ENCODE measurements at places on chromosomes 1 and 21.

DNA sequence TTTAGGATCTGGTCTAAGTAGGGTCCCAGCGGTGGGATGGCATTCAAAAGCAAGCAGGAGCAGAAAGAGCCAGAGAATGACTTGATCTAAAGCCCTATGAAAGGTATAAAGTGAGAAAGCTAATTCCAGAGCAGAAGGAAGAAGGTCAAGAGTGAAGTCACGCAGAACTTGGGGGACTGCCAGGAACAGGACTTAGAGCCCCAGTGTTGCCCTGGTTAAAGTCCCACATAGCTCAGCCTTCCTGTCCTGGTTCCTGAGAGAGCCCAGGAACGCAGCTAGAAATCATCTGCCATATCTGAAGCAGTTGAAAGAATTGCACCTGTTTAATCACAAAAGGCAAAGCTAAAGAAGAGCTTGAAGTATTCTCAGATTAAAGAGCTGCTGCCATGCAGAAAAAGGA lies 160.6 kb upstream of the ATP1B1 start:
- no peak for DNase-seq

DNA sequence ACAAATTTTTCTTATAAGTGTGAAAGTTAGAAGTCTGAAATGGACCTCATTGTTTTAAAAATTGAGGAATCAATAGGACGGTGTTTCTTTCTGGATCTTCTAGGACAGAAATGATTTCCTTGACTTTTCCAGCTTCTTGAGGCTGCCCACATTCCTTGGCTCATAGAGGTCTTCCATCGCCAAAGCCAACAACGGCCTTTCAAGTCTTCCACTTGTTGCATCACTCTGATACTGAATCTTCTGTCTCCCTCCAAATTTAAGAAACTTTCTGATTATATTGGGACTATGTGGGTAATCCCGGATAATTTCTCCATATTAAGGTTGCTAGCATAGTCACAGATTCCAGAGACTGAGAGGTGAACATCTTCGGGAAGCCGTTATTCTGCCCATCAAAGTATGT lies 595.4 kb upstream of the ADAMTS5 start:
- no peak for DNase-seq

DNA sequence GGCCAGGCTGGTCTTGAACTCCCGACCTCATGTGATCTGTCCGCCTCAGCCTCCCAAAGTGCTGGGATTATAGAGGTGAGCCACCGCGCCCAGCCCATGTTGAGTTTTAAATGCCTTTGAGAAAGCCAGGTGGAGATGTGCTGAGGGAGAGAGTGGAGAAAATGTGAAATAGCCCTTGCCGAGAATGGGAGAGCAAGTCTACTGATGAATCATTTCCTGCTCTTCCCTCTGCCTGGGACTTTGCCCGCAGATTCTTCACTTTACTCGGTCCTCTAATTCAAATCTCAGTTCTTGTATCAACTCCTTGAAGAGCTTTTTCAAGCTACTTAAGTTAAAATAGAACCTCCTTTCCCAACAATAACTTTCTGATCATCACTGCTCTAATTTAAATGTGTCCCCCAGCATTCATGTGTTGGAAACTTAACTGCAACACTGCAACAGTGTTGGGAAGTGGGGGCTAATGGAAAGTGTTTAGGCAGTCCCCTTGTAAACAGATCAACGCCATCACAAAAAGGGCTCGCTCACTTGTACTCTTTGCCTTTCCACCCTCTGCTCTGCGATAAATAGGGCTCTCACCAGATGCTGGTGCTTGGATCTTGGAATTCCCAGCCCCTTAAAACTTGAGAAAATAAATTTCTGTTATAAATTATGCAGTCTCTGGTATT lies 27.8 kb downstream of the OSBPL9 start:
- DNase-seq = no peak

- no peak for DNase-seq
Observed at GRCh38 chr1:81430955-81431623, 369.6 kb upstream of the ADGRL2 start.

- no peak for DNase-seq
Observed at GRCh38 chr1:215243345-215244054, 161.0 kb downstream of the KCNK2 start.

GRCh38 chr1:109034382-109034781 lies 7.5 kb downstream of the WDR47 start:
- DNase-seq = no peak

DNA sequence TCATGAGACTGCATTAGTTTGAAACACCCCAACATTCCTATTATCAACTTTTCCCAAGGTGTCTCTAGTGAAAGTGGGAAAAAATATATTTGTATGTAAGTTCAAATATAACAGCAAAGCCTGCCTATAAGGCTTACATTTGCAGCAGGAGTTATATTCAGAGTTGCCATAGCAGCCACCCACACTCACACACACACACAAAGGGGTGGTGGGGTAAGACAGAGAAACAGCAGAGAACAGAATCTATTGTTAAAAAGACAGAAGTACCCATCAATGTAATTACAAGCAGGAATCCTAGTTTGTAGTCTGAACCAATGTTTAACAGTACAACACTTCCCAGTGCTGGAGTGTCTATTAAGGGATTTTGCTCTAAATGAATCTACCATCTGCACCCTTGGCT lies 55.0 kb downstream of the PLPPR5 start:
- no peak for DNase-seq

DNA sequence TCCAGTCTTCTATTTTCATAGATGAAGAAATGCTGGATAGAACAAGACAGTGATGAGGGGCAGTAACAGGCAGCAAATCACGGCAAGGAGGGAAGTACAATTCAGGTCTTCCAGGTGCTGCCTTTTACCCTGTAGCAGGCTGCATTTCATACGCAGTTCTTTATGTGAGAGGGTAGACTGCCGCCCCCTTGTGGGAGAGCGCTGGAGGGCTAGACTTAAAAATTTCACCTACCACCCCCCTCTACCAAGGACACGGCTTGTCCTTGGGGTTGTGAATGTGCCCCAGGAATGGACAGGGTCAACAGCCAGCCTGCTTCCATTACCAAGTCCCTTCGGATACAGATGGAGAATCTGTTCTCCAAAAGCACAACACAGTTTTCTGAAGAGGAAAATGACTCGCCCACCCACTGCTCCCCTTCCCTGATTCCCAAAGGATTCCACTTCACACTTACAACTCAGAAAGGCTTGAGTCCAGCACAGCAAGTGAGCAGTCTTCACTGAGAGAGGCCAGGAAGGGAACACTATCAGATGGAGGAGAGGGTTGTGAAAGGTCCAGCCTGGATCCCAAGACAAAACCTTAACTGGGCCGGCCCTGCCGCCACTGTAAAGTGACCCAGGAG lies 7.4 kb downstream of the WDR77 start:
- peak; percentile 46 for DNase-seq

GRCh38 chr1:238619652-238620051 lies 728.9 kb upstream of the ZP4 start:
- DNase-seq = no peak

DNA sequence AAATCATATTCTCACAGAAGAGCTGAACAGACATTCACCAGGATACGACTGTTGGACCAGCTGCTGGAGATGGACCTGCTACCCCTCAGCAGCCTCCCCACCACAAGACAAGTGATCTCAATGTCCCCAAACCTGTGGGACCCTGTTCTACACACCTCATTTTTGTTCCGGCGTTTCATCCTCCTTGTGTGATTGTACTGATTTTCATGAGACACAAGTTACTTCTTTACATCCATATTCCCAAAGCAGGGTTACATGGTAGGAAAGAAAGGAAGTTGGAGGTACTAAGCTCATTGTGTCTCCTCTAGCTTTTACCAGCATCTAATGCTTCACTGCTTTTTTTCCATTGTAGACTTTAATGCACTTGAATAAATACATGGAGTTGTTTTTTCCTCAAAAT lies 8.7 kb downstream of the ADAMTS1 start:
- DNase-seq = no peak

DNA sequence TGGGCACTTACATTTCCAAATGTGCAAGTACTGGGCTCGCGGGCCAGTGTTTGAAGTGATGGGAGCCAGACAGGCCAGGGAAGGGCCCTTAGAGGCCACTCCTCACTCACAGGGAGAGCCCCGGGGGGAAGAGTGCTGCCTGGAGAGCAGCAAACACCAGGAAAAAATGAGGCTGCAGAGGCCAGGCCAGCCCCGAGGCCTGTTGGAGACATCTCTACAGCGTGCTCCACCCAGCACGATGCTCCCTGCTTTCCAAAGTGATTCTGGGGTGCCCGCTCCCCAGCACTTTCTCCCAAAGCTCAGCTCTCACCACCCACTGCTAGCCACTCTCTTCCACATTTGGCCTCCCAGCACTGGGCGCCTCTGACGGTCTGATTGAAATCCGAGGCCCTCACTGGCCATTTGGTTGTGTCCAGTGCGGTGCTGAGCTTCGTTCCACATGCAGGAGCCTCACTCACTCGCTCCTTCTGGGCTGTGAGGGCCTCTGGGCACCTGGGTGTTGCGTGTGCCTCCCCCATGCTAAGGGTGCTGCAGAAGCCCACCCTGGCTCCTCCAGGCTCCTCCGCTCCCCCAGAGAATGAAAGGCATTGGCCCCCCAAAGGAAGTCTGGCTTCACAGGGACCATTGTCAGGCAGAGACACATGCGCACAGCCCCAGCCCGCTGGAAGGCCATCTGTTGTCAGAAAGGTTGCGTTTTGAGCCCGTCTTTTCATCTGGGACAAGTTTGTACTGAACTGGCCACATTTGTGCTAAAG lies 385.4 kb upstream of the VAMP3 start:
- no peak for DNase-seq

DNA sequence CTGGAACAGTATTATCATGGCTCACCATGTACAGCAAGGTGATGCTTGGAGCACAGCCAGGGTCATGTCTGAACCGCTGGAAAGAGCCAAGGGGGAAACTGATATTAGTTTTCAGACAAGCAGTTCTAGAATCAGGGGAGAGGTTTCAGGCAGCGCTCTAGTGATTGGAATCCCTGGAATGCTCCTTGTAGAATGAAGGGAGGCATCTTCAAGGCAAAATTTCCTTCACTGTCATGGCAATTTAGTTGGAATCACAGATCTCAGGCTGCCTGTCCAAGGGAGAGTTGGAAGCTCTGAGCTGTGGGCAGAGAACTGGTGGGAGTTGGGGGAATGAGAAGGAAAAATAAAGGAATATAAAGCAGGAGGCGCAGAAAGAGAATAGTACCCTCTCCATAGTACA lies 737.1 kb downstream of the PTPRU start:
- DNase-seq = no peak

DNA sequence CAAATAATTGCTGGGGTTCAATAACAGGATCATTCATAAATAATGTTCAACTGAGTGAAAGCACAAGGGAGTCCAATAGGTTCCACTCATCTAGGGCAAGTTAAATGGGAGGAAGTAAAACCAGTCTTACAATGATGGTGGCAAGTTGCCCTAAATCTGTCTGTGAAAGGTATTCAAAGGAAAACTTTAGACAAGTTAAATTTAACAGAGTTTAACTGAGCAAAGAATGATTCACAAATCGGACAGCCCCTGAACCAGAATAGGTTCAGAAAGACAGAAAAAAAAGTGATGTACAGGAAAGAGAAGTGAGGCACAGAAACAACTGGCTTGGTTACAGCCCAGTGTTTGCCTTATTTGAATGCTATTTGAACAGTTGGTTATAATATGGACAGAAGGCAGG lies 183.5 kb upstream of the ADGRL4 start:
- no peak for DNase-seq

GRCh38 chr21:37593015-37593414 lies 226.4 kb downstream of the DYRK1A start:
- DNase-seq = no peak
